ENCODE measurements at places on chromosomes 6 and 20.
A peak's percentile ranks its signal among the peaks of the same experiment; 100 is the strongest.

GRCh38 chr6:135813401-135813800 is 38.1 kb upstream of the PDE7B start:
- DNase-seq: no peak

DNA sequence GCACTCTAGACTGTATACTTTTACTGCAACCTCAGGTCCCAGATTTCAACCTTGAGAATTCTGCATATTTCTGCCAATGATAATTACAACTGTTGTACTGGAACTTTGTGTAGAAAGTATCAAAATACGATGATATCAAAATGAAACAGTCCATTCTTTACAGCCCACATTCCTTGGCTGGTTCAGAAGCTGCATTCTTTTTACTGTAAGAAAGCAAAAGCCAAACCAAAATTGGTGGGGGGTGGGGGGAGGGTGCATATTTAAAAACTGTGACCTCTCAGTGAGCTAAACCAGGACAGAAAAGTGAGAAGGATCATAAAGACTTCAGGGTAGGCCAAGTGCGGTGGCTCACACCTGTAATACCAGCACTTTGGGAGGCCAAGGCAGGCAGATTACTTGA is 41.8 kb upstream of the UBR2 start:
- DNase-seq: no peak

DNA sequence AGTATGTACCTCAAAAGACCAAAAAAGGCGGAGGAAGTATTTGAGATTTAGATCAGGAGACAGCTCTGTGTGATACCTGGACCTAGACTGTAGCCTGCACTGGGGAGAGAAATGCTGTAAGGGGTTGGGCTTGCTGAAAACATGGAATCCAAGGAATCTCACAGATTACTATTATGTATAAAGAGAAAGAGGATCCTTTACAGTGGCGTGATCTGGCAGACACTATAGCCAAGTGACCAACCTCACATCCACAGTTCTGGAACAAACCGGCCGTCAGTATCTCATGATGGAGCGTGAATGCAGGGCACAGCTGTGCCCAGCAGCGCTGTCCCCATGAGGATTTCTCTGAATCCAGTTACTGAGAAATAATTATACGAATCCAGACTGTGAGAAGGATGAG is 12.3 kb downstream of the DDX27 start:
- no peak for DNase-seq

GRCh38 chr6:75830959-75831885 is 82.2 kb downstream of the MYO6 start:
- peak; percentile 24 for DNase-seq
